ENCODE measurements at places on chromosomes 1 and 21.

DNA sequence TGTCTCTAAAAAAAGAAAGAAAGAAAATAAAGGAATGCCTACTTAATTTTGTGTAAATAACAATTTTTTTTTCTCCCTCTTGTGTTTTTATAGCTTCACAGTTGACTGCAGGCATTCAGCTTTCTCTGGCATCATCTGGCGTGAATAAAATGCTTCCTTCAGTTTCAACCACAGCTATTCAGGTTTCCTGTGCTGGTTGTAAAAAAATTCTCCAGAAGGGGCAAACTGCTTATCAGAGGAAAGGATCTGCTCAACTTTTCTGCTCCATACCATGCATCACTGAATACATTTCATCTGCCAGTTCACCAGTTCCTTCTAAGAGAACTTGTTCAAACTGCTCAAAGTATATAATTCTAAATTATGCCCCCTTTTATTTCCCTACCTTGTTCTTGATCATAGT lies 18.0 kb downstream of the ZMYM1 start:
- DNase-seq = no peak

DNA sequence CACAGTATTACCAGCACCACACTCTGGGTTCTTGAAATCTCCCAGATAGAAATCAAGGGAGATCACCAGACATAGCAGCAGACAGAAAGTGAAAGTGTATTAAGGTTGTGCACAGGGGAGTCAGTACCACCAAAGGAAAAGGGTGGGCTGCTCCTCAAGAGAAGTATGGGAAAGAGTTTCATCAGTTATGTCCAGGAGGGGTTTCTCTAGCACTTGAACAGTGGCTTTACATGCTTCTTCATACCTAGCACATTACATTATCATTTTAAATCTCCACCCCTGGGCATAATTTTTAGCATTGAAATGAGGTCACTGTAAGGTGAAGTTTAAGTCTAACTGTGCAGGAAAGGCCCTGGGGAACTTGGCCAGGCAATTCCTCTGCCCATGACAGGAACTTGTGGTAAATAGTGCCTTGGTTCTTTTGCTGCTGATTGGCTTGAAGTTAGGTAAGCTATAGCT lies 601.0 kb downstream of the NUF2 start:
- no peak for DNase-seq

DNA sequence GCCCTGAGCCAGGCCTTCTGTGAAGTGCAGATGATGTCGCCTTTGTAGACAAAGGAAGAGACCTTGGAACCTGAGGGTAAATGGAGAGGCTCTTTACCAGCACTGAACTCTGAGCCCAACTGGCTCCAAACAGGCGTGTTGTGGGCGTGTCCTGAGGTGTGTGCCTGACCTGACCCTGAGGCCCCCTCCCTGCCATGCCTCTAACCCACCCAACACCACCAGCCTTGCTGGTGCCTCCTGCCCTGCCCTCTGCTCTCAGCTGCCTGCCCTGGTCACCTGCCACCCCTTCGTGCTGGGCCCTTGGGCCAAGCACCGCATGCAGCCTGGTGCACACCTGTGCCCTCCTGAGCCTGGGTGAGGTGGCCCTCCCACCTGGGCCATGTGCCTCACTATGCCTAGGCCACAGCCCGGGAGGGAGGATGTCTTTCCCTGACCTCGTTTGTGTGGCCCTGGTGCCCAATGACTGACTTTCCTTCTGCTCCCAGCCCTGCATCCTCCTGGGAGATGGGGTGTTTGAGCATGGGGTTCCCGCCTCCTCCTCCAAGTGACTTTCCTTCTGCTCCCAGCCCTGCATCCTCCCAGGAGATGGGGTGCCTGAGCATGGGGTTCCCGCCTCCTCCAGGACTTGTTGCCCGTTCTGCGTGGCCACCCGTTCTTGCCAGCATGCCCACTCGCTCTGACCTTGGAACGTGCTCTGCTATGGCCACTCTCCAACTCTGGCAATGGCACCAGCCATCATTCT lies 157.0 kb downstream of the PCBP3 start:
- no peak for DNase-seq

DNA sequence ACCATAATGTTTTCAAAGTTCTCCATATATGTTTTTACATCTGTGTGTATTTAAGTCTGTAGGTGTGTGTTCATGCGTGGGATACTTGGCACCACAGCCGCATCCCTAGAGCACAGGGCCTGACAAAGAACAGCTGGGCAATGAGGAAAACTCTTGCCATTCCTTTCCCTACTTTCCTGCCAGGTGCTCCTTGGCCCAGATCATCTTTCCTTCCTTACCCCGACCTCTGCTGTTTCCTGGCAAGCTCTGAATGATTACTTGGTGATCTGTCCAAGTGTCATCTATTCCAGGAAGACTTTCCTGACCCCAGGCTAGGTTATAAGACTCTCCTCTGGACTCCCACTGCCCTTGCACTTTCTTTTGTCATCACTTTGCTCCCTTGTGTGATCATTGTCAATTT lies 123.6 kb downstream of the ELAVL4 start:
- DNase-seq = no peak

- no peak for DNase-seq
These were observed 4.9 kb upstream of the PTGFRN start for GRCh38 chr1:116904791-116905320.

DNA sequence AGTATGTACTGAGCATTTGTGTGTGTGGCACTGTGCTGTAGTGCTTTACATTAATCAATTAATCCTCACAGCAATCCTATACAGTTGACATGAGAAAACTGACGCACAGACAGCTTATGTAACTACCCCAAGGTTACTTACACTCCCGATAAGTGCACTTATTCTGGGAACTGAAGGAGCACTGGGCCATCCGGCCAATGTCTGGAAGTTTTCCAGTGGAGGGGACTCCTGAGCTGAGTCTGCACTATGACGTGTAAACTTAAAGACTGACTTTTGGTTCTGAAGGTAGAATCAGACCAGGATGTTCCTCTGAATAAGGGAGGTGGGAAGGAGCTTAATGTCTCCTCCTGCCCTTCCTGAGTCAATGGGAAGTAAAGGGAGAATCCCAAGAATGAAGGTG lies 12.2 kb downstream of the TRABD2B start:
- no peak for DNase-seq

GRCh38 chr1:2030076-2030871 lies 11.1 kb downstream of the GABRD start:
- no peak for DNase-seq

GRCh38 chr1:221564891-221565290 lies 177.0 kb downstream of the DUSP10 start:
- DNase-seq = no peak

DNA sequence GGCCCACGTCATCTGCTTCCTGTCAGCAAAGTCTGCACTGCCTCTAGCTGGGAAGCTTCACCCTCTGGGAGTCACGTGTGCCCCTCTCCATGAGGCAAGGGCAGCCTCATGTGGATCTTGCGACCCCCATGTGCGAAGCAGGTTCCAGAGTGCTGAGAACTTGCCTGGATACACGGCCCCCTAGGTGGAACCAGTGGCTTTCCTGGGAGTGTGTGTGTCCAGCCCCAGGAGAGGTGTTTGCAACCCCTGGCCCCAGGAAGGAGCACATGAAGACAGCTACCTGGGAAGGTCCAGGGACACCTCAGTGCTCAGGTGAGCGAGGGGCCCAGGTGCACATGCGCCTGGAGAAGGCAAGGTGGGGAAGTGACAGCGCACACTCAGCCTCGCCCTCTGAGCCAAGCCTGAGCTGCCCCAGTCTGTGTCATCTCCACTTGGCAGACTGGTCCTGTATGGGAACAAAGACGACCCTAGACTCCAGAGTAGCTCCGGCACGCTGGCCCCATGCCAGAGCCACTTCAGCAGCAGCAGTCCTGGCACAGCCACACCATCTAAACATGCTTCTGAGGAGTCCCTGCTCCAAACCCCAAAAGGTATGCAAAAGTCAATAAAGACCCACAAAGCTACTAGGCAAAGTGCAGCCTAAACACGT lies 8.9 kb downstream of the LSS start:
- no peak for DNase-seq

DNA sequence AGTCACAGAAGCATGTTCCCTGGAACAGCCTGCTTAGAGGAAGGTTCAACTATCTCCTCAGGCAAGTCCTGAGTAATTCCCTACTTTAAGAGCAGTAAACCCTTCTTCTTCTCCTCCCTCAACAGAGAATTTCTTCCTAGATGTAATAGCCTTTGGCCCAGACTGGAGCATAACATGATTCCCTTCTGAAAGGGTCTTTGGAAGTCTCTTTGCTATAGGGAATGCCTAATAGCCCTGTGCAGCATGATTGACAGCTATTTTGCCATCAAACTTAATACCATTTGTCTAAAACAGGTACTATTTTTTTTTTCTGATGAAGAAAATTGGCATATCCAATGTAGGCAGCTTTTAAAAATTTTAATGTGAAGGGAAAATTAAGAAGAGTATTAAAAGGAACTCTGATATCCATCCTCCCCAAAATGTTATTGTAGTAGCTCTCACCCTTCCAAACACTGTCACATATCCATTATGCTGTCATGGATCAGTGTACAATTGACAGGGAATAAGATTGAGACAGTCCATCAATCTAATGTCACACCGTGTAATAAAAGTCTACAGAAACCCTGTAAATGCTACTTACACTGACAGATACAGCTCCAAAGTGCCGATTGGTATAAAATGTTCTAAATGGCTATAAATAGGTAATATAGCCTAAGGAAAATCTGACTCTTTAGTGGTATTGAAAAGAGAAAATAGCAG lies 884.6 kb downstream of the TTLL7 start:
- no peak for DNase-seq

DNA sequence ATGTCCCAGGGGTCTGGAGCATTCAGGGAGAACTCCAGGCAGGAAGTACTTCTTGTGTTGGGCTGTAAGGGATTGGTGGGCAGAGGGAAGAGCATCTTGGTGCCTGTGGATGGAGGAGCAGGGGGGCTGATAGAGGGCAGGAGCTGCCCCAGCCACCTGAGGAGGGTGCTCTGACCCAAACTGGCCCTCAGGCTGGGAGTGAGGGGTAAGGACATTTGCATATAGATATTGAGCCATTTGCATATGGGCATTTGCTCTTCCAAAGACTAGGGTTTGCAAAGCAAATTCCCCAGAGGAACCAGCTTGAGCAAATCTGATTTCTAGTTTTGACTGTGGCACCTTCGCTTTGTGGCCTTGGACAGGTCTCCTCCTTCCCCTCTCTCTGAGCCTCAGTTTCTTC lies 18.2 kb downstream of the ZNF362 start:
- no peak for DNase-seq

GRCh38 chr1:179706339-179706941 lies 36.7 kb upstream of the FAM163A start:
- DNase-seq = peak; percentile 57

DNA sequence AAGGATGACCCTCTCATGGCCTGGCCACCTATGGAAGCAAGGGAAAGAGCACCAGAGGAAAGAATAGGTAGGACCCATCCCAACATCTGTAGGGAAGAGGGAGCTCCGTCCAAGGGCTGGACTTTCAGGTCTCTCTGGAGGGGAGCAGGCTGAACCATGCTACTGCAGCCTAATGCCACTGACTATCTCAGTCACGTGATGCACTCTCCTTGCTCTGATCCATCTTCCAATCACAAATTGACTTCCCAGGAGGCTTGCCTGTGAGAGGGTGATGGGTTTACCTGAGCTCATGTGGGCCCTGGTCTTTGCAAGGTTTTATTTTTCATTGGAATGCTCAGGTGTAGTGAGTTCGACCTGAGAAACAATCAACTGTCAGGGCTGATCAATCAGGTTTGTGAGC lies 128.8 kb downstream of the CACNA1E start:
- no peak for DNase-seq

DNA sequence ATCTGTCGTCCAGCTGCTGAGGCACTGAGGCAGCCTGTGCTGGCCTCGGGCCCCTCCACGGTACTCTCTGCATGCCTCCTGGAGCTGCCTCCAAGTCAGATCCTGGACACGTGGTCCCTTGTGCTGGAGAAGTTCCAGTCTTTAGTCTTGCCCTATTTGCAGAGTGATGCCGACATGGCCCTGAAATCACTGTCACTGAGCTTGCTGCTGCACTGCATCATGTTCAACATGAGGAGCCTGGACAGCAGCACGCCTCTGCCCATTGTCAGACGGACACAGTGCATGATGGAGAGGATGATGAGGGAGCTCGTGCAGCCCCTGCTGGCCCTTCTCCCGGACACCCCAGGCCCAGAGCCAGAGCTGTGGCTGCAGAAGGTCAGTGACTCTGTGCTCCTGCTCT lies 10.0 kb downstream of the URB2 start:
- no peak for DNase-seq

DNA sequence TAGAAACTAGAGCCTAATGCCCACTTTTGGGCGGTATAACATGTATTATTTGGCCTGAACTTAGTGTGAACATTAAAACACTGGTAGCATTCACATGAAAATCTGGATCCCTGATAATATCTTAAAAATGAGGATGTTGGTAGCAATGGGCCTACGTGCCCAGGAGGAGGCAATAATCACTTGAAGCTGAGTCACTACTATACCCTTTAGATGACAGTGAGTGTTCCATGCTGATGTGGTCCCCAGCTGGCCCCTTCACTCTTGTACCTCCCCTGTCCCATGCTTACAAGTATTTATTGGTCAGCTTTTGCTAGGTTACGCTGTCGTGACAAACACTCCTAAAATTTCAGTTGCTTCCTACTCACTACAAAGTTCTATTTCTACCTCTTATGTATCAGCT lies 23.0 kb upstream of the POU2F1 start:
- no peak for DNase-seq

DNA sequence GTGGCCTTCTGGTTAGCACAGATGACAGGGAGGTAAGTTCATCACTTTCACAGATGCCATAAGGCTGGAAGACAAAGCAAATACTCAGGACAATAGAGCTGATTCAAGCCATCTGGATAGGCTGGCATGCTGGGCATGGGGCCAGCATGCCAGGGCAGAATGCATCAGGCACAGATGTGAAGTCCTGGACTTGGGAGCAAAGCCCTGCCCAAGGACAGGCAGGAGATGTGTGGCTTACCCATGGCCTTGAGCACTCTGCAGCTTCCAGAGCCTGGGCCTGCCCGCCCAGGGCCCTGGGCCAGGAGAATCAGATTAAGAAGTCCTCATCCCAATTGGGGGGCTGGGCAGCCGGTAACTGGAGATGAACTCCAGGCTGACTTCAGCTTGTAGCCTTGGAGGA lies 135.7 kb upstream of the ZC3H12A start:
- no peak for DNase-seq

DNA sequence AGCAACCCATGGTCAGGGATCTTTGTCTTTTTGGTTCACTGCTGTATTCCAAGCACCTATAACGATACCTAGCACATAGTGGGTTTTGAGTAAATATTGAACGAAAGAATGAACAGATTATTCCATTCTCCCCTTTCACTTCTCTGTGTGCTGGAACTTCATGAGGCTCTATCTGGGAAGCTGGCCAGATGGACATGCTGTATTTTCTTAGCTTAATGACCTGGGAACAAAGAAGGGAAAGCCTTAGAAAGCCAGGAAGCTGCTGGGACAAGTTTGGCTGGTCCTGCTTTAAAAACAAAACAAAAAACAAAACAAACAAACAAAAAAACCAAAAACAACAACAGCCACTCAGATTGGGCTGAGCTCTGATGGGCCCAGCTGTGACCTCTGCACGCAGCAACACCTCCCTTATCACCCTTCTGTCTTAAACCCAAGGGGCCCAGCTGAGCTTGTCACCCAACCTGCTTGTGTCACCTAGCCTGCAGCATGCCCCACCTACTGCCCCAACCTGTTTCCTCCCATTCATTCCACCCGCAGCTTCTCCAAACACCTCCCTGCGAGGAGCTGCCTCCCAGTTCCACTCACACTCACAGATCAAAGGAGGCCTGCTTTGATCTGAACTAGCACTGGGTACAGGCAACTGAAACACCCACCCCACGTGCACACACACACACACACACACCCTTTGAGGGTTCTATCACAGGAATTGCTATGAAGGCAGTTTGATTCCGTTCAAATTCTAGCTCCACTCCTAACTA lies 37.1 kb downstream of the SLC30A1 start:
- no peak for DNase-seq

Measured in NCI-H187 treated with DMSO at 0.1 percent for 48 hours (cell line).